Progenitor cell of endocrine pancreas (in vitro differentiated cells): ENCODE measurements at places on chromosomes 11 and 22. TPM values are rescaled to one million over a fixed set of nuclear protein-coding genes. Genes with fewer than 3 reads are reported as not detected.

The IL18BP gene
- total RNA-seq = 19.8 and 20.1 TPM in 2 replicates

The RIC8A gene
- total RNA-seq = 83.7 and 88.0 TPM in 2 replicates

The CCDC87 gene
- total RNA-seq = 0.89 and 1.1 TPM in 2 replicates

The C11orf97 gene
- total RNA-seq = not detected in 2 replicates

The PRODH gene
- 6.4 and 9.2 TPM in 2 replicates for total RNA-seq

The CSRP3 gene
- total RNA-seq = not detected in 2 replicates

The OR8D1 gene
- total RNA-seq = not detected in 2 replicates

The PTPRCAP gene
- 0.73 and 2.3 TPM in 2 replicates for total RNA-seq

The APOC3 gene
- 14.9 and 16.3 TPM in 2 replicates for total RNA-seq

The PANX2 gene
- total RNA-seq = 6.2 and 6.3 TPM in 2 replicates

The E2F8 gene
- total RNA-seq = 9.2 and 9.4 TPM in 2 replicates

The ZNF280B gene
- total RNA-seq = 7.0 and 7.3 TPM in 2 replicates

The CREBZF gene
- 66.3 and 66.7 TPM in 2 replicates for total RNA-seq

The CENPM gene
- total RNA-seq = 16.4 and 16.9 TPM in 2 replicates

The MYO7A gene
- total RNA-seq = 5.3 and 5.7 TPM in 2 replicates
